ENCODE measurements at places on chromosomes 16 and 17. TPM values are rescaled to one million over a fixed set of nuclear protein-coding genes. Genes with fewer than 3 reads are reported as not detected.

DNAAF1 gene
- total RNA-seq: not detected

PRPSAP1 gene
- total RNA-seq: 83.9 TPM

ATP1B2 gene
- 1.4 TPM for total RNA-seq

TP53TG3E gene
- not detected for total RNA-seq

KRTAP1-1 gene
- not detected for total RNA-seq

DNAI2 gene
- not detected for total RNA-seq

HSF5 gene
- not detected for total RNA-seq

OTOA gene
- not detected for total RNA-seq

KRTAP9-4 gene
- total RNA-seq: not detected

MYH2 gene
- 0.28 TPM for total RNA-seq

PRAC1 gene
- not detected for total RNA-seq

Data from thoracic aorta (tissue), 2 donors.